T-helper 1 cell (primary cell): ENCODE measurements at places on chromosomes 1 and 21.
A peak's percentile ranks its signal among the peaks of the same experiment; 100 is the strongest.

DNA sequence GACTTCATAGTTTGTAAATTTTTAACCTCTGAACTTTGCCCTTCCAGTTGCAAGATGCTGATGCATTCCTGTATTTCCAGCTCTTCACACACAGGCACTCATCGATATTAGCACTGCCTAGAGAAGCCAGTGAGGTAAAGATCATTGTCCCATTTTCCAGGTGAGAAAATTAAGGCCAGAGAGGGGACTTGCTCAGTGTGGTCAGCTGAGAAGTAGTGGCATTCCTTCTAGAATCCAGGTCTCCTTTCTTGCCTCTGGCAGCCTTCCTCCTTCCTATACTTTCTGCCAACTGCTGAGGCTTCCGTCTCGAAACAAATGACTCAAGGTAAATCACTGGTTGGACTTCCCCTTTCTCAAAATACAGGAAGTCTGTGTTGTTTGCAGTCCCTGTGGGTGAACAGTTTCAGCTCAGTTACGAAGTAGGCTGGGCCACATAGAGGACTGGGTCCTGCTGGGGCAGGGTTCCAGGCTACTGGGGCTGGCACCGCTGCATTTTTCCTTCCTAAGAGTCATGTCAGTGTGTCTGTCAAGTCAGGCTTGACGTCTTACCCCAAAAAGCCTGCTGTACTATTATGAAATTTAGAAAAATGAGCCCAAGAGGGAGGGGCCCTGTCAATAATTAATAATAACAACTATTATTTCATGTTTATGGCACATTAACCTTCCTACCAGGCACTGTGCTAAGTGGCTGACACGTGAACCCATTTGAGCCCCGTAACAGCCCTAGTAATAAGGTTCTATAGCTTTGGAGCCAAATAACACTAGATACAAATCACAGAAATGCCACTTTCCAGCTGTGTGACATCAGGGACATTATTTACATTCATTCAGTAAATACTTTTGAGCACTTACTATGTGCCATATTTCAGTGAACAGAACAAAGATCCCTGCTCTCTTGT lies 16.6 kb upstream of the RNF19B start:
- DNase-seq = peak; percentile 38

GRCh38 chr1:173757666-173758065 lies 42.9 kb downstream of the KLHL20 start:
- DNase-seq = no peak

DNA sequence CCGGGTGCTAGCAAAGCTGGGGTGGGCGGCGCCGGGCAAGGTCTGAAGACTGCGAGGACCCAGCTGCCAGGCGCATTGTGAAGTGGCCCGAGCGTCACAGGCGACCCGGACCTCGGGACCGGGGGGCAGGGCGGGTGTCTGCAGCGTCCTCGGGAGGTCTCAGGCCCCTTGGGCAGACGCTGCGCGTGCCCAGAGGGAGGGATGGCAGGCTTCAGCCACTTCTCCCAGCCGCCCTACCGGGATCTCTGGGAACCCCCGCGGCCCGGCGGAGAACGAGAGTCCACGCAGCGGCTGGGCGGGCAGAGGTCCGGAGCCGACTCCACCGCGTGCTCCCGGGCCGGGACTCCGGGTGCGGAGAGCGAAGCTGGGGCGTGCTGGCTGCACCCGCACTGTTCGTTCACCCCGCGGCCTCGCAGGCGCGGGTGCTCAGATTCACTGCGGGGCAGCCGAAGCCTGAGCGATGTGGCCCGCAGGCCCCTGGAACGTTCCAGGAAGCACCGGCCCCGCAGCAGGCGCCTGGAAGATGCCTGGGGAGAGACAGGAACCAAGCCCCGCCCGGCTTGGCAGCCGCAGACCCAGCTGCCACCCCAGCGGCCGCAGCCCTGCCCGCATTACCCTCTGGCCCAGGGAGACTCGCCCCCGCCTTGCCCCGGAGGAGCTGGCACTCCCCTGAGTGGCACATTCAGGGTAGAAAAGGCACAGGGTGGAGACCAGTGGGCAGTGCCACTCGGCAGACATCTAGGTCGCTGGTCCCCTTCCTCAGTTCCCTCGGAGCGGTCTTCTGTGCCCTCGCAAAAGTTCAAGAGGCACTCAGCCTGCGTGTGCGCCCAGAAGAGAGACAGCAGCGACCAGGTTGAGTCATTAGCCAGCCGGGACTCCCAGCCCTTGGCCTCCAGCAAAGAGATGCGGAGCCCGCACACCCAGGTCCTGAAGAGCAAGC lies at the start of gene CCDC185:
CCDC185 (plus strand) TSS at position 141 of the 940 bp plus-strand sequence; CDS start at position 202, 61 bp downstream.
- DNase-seq = no peak

GRCh38 chr21:45892156-45892915 lies 89.2 kb upstream of the COL6A1 start:
- no peak for DNase-seq

DNA sequence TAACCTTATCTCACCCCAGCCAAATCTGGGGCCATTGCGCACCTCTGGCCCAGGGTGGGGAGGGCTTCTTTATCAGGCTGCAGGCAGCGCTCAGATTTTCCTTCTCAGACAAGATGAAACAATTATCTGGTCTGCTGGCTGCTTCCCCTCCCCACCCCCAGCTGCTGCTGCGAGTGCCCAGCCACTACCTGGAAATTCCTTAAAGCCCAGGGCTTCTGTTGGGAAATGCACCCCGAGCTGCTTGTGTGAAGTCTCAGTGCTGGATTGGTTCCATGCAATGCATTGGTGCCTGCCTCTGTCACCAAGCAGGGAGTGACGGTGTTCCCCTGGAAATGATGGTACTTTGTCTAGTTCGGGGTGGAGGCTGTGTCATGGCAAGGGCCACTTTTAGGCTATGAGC lies 18.5 kb upstream of the ACTL8 start:
- no peak for DNase-seq

DNA sequence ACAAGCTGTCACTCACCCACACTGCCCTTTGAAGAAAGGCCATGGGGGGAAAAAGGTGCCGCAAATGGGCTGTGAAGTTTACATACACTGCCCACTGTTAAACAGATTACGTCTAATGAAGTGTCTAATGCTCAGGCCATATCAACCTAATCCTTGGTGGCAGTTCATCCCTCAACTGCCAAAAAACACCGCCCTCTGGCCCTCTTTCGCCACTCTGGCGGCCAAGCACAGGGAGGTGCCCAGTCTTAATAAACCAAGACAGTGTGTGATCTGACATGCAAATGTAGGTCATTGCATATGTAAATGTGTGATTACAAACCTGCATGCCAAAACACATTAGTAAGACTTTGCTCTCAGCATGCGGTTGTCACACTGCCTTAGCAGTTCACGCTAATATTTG lies 89.5 kb downstream of the NEK7 start:
- no peak for DNase-seq

- no peak for DNase-seq
Measured at GRCh38 chr1:78355656-78356055, 135.1 kb upstream of the PTGFR start.

GRCh38 chr1:88579598-88579997 lies 104.5 kb upstream of the PKN2 start:
- DNase-seq = no peak

DNA sequence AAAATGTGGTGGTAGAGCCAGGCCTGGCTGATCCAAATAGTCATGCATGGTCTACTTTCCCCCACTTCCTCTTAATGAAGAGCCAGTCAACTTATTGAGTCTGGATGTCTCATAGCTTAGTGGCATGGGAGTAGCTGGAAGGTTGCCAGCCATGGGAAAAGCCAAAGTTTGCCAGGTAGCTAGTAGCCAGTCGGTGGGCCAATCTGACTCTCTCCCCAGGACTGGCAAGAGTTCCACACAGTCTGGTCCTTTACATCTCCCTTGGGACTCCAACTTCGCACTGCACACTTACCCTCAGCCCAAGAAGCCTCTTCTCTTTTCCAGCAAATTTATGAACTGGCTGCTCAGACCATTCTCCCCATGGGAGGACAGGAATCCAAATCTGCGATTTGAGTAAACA lies 8.3 kb downstream of the WARS2 start:
- no peak for DNase-seq

DNA sequence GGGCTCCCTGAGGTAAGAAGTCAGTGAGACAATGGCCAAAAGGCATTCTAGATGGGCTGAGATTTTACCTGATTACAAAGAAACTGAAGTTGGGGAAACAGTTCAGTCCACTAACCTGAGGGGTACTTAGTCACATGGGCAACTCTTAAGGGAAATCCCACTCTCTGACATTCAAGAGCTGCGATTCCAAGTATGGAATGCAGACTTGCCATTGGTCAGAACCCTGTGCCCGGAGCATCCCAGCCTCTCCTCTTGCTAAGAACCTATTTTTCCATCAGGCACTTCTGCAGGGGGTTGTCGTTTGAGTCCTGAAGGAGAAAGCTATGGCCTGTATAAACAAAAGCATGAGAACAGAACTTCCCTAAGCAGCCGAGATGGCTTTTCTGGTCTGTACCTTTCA lies 434.9 kb upstream of the DAB1 start:
- no peak for DNase-seq

- no peak for DNase-seq
Measured at GRCh38 chr1:29767088-29767685, 530.9 kb downstream of the PTPRU start.

GRCh38 chr1:16888860-16889816 lies 6.6 kb upstream of the RNU1-2 start:
- DNase-seq = peak; percentile 43

- no peak for DNase-seq
Measured at GRCh38 chr1:34156739-34157138, 8.3 kb downstream of the CSMD2 start.

DNA sequence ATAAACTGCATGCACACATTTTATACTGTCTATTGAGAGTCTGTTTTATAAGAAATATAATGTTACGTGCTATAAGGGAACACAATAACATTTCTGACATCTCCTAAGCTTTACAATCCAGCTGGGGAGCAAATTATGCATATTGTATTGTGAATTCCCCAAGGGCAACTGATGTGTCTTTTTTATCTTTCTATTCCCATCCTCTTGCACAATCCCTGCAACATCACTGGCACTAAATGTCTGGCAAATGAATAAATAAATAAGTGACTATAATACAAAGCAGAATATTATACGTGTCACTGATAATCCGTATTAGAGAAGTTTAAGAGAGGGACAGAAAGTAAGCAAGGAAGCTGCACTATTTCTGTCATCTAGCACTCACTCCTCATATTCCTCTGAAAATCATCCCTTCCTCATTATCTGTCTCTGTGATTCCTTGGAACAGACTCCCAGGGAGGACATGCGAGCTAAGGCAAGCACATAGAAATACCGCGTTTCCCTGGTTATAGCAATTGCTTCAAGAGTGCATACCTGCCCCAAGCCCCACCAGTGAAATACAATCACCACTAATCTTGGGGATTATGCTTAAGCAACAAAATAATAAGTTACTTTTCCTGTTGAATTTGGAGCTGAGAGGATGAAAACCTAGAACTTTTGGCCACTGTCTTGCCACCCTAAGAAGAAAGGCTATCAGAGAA lies 205.4 kb downstream of the SMYD3 start:
- DNase-seq = no peak

- no peak for DNase-seq
Measured at GRCh38 chr1:68493193-68493592, 3.7 kb downstream of the DEPDC1 start.

- no peak for DNase-seq
Measured at GRCh38 chr1:46315669-46316403, 12.3 kb downstream of the UQCRH start.

- DNase-seq = no peak
Measured at GRCh38 chr1:9670085-9670484, 18.6 kb downstream of the PIK3CD start.

DNA sequence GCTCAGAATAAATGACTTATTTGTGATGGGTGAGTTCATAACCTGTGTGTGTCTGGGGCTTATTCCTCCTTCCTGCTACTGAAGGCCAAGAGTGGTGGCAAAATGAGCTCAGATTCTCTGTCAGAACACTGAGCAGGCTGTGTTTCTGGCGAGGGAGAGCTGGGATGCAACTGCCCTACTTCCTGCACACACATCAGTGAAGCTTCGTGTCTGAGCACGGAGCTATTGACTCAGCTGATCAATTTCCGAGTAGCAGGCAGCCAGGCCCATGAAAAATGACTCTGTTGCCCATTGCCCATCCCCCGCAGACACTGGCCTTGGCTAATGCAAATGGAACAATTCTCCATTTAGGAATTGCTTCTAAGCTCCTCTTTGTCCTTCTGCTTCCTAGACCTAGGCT lies 27.7 kb downstream of the TNR start:
- no peak for DNase-seq

DNA sequence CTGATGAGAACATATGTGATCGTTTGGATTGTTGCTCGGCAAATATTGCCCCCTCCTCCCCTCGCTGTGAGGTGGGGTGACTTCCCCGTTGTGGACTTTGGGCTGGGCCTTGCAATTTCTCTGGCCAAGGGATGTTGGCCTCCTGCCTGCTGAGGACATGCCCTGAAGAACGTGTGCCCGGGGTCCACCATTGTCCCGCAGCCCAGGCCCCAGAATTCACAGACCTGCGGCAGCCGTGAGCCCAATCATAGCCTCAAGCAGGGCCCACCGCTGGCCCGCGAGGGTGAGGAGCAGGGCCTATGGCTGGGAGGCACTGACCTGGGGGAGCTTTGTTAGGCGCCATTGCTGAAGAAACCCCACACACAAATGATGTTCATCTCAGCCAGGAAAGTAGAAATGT lies 58.3 kb upstream of the ACTRT2 start:
- no peak for DNase-seq

- DNase-seq = no peak
Measured at GRCh38 chr1:150256198-150256553, 1.4 kb upstream of the CA14 start.

- no peak for DNase-seq
Measured at GRCh38 chr1:199550199-199551065, 477.1 kb upstream of the NR5A2 start.

GRCh38 chr1:111222308-111223125 lies 5.0 kb upstream of the CHI3L2 start:
- DNase-seq = peak; percentile 62

GRCh38 chr1:156100205-156100995 lies 14.1 kb upstream of the LMNA start:
- no peak for DNase-seq

DNA sequence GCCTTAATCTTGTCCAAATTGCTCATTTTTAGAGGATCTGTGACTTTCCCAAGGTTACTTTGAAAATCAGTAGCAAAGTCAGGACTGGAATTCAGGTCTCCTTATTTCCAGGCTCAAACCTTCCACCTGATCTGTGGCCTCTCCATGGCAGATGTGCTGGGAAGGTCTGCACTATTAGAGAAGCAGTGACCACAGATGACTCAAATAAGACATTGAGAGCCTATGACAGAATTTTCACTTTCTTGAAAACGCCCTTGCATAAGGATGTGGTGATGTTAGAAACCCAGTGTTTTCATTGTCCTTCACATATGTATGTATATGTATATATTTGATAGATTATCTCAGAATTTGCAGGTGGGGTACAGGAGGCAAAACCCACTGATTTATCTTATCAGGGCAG lies 45.3 kb downstream of the TTC39A start:
- no peak for DNase-seq

DNA sequence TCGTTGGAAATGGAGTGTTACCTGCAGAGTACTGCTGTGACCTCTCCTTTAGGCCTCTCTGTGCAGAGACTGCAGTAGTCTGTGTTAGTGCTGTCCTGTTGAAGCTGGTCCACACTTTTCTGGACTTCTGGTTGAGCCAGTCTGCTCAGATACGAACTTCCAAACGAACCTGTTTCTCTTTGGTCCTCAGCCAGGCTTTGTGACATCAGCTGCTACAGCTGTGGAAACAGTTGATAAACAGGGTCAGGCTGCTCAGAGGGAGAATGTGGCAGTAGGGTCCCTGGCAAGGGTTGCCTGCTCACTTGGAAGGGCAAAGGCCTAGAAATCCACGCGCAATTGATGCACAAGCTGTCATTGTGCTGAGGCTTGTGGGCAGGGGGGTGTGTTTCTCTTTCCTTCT lies 98.8 kb downstream of the NOS1AP start:
- DNase-seq = no peak
